ENCODE measurements at places on chromosomes 1 and 21.

DNA sequence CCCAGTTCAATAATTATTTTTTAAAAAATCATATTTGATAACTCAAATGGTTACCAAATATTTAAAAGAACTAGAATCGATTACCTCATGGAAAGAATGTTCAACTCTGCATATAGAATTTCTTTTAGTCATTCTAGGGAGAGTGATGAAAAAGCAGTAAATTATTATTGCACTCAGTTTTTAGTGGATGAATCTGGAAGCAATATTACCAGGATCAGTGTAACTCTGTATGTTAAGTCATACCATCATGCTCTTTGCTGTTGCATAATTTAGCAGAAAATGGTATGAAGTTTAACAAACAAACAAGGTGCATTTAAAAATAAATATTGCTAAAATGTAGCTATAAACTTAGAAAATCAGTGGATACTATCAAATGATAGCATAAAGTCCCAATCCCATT lies 46.1 kb upstream of the ARHGAP29 start:
- DNase-seq = no peak

- DNase-seq = no peak
Observed at GRCh38 chr21:39048574-39048973, 134.7 kb downstream of the PSMG1 start.

- DNase-seq = peak; percentile 18
Observed at GRCh38 chr1:152112101-152112884, 3.0 kb downstream of the TCHH start.

DNA sequence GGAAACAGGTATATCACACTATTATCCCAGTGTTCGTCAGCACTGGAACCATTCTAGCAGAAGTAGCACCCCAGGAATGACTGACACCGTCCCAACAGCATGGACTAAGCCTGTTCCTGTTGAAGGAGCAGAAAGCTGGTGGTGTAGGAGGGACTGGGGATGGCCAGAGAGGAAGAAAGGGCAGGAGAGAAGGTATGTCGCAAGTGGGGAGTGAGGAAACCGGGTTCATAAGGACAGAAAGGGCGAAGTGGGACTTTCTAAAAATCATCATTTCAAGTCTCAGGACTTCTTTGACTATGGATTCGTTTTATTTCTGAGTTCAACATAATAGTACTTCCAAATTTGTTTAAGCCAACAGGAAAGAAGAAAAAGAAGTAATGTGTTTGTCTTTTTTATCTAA lies 19.7 kb upstream of the MX1 start:
- no peak for DNase-seq

DNA sequence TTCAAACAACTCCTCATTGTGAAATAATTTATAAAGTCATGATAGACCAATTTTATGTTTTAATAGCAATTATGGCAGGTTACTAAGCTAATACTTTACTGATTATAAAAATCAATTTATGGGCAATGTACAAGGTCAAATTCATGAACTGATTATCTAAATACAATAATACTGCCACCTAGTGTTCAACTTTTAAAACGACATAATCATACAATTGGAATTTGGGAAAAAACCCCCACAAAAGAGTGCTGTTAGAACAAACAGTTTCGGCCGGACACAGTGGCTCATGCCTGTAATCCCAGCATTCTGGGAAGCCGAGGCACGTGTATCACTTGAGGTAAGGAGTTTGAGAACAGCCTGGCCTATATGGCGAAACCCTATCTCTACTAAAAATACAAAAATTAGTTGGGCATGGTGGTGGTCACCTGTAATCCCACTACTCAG lies 14.0 kb downstream of the GTF2B start:
- no peak for DNase-seq
